ENCODE measurements at places on chromosomes 3 and 15.

DNA sequence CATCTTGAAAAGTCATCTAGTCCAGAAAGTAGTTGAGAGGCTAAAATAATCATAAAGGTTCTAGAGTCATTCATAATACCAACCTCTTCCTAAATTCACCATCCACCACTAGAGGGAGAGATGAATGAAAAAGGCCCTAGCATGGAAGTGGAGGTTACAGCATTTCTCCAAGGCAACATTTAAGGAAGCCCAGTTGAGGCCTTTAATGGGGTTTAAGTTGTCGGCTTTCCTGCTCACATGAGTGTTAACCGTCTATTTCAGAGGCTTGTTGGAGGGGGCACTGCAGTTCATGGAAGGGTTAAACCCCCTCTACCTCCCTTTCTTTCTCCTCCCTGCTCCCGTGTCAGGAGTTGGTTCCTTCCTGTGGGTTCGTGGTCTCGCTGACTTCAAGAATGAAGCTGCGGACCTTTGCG is 3.8 kb upstream of the SLCO3A1 start:
- peak; percentile 79 for DNase-seq

GRCh38 chr3:13891492-13892073 is 11.7 kb upstream of the WNT7A start:
- no peak for DNase-seq

GRCh38 chr3:49707113-49707480 is 12.4 kb downstream of the AMIGO3 start:
- no peak for DNase-seq

- no peak for DNase-seq
Measured at GRCh38 chr3:42662037-42662812, 8.7 kb downstream of the ZBTB47 start.

DNA sequence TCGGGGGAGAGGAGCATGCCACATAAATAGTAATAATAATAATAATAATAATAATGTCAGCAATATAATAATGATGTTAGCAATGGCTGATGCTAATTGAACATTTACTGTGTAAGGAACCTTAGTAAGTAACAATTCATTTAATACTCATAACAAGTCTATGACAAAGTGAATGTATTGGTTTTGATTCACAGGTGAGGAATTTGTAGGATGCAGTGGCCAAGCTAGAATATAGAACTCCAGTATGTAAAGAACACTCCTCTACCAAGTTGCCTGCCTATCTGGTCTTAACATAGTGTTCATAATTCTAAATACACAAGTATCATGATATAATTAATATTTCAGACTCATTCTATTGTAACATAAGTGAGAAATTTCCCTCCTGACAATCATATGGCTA is 1016.5 kb downstream of the ROBO1 start:
- no peak for DNase-seq

DNA sequence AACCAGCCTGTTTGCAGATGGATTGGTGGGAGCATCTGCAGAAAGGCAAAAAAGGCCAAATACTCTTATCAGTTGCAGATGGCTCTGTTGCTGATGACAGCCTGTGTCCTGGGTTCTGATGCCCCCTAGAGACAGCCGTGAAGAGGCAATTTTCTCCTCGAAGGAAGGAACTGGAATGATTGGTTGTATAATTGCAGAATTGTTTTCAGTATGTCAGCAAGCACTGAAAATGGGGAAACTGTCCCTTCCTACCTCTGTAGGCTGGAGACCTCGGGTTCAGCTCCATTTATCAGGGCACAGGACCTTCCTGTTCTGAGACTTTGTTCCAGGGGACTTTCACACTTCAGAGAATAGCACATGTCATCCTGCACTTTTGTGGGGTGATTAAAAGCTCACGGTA is 103.0 kb downstream of the PGPEP1L start:
- DNase-seq: peak; percentile 76
